CD4-positive, alpha-beta T cell (primary cell): ENCODE measurements at places on chromosomes 2 and 18.

DNA sequence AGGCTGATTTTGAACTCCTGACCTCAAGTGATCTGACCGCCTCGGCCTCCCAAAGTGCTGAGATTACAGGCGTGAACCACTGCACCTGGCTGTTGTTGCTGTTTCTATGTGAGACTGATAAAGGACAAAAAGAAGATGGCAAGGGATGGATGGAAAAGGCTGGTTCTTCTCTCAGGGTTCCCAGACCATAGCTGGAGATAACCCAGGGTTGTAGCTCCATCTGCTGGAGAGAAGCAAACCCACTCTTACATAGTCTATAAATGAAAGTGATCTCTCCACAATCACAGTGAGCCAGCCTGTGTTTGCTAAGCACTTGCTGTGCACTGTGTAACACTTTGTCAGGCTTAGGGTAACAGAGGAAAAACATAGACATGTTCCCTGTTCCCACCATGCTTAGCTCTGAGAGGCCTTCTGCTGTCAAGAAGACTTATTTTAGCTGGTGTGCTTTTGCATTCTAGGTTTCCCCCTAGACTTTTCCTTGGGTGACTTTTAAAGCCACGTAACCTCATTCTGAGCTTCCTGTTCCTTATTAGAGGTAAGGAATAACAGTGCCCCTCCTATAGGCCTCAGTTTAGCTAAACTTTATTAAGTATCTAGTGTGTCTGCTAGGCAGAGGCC lies 49.7 kb downstream of the LIMS1 start:
- peak; percentile 33 for DNase-seq

DNA sequence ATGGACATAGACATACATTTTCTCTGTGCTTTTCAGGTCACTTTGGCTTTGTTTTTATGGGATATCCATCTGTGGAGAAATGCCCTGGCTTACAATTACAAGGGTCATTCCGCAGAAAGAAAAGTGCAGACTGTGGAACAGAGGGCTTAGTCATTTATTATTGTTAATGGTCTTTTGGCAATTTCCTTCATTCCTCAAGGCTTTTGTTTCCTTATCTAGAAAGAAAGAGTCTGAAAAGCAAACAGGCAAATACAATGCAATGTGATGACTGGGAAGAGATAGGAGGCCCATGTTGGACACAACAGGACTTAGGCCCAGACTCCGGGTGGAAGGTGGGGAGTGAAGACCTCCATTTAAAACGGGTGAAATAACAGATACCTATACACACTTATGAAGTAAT lies 129.5 kb upstream of the CAVIN2 start:
- no peak for DNase-seq

- no peak for DNase-seq
Measured at GRCh38 chr2:201907563-201907881, 101.2 kb downstream of the CDK15 start.

GRCh38 chr2:19288291-19288690 lies 70.1 kb downstream of the OSR1 start:
- DNase-seq, result no peak

DNA sequence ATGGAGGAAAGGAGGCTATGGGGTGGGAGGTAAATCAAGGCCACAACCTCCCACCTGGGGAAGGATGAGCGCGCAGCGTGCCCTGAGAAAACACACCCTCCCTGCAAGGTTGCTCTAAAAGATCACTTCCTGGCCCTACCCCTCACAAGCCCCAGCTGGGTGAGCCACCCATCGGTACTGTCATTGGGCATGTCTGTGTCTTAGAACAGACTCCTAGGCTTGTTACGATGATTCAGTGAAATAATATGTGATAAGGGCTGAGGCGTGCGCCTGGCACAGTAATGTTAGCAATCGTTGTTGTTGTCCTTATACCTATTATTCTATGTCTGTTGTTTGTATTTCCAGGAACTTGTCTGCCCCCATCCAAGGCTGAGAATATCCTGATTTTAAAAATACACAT lies 175.1 kb downstream of the ZFP36L2 start:
- DNase-seq, result peak; percentile 67

- DNase-seq, result no peak
Measured at GRCh38 chr2:217276433-217276832, 416.6 kb upstream of the TNP1 start.

GRCh38 chr2:175478096-175478768 lies 296.7 kb upstream of the ATP5MC3 start:
- no peak for DNase-seq

DNA sequence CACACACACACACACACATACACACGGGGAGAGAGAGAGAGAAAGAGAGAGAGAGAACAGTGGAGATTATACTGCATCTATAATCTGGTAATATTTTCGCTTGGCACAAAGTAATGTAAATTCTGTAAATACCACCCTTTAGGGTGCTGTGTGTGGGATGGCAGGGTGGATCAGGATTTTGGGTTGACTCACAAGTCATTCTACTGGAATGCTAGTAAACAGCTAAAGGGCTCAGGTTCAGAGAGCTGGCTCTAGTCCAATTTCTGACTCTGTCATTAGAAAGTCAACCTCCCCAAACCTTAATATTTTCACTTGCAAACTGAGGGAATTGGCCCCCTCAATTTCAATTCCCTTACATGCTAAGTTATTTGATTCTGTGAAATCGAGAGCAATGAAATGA lies 308.3 kb downstream of the TSN start:
- no peak for DNase-seq

- DNase-seq, result no peak
Measured at GRCh38 chr18:40676668-40677067, 1278.4 kb upstream of the PIK3C3 start.

DNA sequence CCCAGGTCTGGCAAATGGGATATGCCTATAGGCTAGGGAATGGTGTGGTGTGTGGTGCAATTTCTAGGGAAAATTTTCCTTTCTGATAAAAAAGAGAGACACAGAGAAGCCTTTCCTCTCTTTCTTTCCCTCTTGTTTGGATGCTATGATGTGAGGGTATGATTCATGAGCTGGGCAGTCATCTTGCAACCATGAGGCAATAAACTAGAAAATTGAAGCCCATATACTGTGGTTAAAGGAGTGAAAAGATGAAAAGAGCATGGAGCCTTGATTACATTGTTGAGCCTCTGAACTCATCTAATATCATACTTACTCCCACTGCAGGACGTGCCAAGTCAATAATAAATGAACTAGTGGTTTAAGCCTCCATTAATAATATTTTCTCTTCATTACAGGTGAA lies 215.6 kb downstream of the HAUS1 start:
- no peak for DNase-seq

- DNase-seq, result no peak
Measured at GRCh38 chr2:177532567-177532966, 140.0 kb downstream of the AGPS start.

DNA sequence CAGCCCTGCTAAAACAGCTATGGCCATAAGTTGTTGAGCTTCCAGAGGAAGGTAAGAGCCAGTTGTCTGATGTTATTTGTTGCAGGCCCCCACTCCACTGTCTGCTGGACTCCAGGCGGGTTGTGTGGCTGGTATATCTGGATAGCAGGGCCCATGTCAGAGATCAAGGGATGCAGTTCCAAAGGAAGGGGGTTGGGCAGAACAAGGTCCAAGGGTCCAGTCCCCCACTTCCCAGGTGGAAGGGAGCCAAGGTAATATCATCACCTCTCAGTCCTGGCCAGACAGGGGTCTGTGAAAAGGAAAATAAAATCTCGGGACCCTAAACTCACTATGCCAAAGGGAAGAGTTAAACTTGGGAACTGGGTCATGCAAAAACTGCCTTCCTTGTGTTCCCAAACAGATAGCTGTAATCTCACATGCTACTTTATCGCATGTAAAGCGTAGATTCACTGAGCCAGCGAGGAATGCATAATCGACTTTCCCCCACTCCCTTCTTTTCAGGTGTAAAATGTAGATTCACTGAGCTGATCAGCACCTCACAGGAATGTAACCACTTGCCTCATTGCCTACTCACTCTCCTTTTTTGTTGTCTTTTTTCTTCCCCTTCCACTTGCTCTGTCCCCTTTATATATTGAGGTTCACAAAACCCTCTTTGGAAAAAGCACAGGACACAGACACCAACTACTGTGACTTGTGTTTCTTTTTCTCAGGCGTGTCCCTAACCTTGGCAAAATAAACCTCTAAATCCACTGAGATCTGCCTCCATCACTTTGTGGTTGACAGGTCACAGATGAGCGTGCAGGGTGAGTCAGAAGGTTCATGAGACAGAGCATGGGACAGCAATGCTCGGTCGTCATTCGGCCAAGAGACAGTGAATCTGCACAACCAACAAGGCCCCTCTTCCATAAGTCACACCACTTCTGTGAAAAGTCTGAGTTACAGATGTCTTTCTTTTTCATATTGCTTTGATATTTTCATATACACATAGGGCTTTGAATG lies 255.3 kb upstream of the SIX2 start:
- no peak for DNase-seq

DNA sequence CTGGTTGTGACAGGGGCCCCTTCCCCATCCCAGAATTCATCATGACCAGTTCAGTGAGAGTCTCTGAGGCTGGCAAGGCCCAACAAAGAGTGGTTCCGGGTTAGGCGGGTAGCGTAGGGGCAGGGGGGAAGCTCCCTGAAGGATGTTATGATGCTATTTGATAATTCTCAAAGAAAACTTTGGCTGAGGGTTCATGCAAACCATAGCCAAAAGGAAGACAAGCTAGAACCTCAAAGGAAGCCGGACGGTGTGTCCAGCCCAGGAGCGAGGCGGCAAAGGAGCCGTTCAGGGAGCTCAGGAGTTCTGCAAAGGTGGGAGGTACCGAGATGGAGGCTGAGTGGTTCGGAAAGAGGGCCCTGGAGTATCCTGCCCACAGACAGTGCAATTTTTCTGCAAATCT lies 226.8 kb upstream of the RAB6C start:
- DNase-seq, result no peak

GRCh38 chr2:171855401-171855800 lies 38.6 kb downstream of the SLC25A12 start:
- no peak for DNase-seq

GRCh38 chr2:70901227-70902066 lies 34.3 kb upstream of the ATP6V1B1 start:
- DNase-seq, result no peak

GRCh38 chr2:60612033-60612432 lies 58.6 kb upstream of the BCL11A start:
- DNase-seq, result no peak

GRCh38 chr2:9948721-9949120 lies 2.8 kb upstream of the GRHL1 start:
- no peak for DNase-seq

GRCh38 chr2:74205596-74205995 lies 7.2 kb downstream of the MTHFD2 start:
- no peak for DNase-seq

DNA sequence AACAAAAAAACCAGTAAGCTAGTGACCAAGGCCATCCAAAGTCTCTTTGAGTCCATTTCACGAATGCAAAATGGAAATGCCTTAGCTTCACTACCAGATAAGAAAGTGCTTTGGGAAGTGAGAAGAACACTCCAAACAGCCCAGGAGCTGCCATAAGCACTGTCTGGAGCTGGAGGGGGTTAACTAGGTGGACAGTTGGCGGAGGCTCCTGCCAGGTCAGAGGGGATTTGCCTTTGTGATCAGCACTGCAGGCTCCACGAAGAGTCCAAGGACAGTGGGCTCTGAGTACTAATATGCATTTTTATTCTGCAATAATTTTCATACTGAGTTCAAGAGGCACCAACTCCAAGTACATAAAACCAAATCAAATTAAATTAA lies 233.3 kb upstream of the SMAD2 start:
- DNase-seq, result no peak

DNA sequence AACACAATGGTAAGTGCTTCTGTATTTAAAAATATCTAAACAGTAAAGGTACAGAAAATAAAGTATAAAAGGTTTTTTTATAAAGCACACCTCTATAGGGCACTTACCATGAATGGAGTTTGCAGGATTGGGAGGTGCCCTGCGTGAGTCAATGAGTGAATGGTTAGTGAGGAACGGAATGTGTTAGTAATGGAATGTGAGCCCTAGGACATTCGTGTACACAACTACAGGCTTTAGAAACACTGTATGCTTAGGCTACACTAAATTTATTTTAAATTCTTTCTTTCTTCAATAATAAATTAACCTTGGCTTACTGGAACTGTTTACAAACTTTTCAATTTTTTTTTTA lies 337.9 kb upstream of the SLC39A10 start:
- DNase-seq, result no peak

GRCh38 chr2:56801770-56802169 lies 618.0 kb downstream of the CCDC85A start:
- no peak for DNase-seq

- DNase-seq, result no peak
Measured at GRCh38 chr2:181782660-181783059, 102.3 kb upstream of the NEUROD1 start.

- no peak for DNase-seq
Measured at GRCh38 chr2:225994748-225995405, 595.4 kb downstream of the NYAP2 start.

DNA sequence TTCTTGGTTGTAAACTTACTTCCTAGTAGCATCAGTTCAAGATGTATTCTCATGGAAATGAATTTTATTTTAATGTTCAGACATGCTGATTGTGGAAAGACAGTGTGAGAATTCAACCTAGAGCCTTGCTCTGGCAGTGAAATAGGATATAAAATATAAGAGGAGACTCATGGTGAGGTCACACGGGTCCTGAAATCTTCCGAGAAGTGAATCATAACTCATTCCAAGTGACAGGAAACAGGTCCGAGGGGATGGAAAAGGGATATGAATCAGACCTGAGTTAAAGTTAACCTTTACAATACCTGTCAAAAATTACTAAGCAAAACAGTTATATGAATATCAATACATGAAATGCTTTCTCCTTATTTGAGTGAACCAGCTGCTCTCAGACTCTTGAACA lies 185.2 kb upstream of the LRRTM1 start:
- DNase-seq, result no peak

DNA sequence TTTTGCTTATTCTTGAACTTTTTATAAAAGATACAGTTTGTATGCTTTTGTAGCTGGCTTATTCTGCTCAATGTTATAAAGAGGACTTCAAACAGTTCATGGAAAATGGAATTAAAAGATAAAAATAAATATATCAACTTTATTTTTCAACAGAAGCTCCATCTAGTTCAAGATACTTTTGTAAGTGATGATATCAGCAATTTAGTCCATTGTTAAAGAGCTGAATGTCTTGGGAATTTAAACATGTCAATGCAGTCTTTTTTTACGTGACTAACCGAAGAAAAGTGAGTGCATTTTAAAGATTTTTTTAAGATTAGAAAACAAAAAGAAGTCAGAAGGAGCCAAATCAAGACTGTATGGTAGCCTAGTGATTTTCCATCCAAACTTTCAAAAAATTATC lies 85.4 kb upstream of the CHST9 start:
- DNase-seq, result no peak

DNA sequence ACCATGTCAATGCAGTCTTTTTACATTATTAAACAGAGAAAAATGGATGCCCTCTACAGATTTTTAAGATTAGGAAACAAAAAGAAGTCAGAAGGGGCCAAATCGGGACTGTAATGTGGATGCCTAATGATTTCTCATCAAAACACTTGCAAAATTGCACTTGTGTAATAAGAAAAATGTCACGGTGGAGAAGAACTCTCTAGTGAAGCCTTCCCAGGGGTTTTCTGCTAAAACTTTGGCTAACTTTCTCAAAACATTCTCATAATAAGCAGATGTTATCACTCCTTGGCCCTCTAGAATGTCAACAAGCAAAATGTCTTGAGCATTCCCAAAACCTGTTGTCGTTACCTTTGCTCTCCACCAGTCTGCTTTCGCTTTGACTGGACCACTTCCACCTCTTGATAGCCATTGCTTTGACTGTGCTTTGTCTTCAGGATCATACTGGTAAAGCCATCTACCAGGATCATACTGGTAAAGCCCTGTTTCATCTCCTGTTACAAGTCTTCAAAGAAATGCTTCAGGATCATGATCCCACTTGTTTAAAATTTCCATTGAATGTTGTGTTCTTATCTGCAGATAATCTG lies 226.8 kb downstream of the TNS1 start:
- no peak for DNase-seq

GRCh38 chr2:177332026-177332991 lies 60.3 kb upstream of the AGPS start:
- no peak for DNase-seq
